ENCODE measurements at places on chromosomes 5 and 9.

- no peak for DNase-seq
Observed at GRCh38 chr5:31270396-31270795, 76.9 kb downstream of the CDH6 start.

GRCh38 chr5:158431369-158432029 is 572.6 kb upstream of the CLINT1 start:
- no peak for DNase-seq

DNA sequence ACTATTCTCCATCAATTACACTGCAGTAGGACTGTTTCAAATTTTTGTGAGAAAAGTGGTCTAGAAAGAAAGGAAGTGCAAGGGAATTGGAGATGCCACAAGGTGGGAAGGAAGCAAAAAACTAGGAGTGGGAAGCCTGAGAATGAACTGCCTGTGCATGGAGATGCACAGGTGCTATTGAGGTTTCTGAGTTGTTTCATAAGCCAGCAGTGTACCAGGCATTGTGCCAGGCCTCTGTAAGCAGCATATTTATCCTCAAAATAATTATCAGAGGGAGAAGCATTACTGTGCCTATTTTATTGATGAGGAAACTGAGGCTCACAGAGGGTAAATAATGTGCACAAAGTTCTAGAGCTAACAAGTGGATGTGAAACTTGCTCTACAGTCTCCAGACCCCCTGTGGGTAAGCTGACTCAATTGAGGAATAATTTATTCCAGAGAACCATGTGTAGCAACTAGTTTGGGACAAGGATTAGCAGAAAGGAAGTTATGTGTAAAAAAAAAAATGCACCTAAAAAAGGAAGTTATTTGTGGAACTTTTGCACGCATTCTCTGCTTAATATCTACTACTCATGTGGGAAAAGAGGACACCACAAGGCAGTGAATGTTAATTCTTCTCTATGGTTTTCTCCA is 96.7 kb downstream of the SNCAIP start:
- no peak for DNase-seq

GRCh38 chr5:119948162-119948561 is 318.8 kb downstream of the FAM170A start:
- DNase-seq: no peak

DNA sequence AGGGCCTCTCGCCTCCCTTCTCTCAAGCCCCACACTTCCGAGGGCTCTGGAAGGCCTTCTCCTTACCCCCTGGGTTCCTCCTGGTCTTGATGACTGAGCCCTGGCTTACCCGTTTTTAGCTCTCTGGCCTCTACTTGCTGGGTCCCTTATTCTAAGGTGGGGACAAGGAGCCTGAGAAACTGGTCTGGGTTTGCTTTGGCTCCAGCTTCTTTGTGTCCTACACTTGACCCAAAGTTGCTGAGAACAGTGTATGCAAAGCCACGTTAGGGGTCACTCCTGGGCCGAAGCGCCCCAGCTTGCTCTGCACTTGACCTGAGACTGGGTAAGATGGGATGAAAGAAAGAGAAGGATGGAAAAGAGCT is 788 bp downstream of the ZNF346 start:
- no peak for DNase-seq

DNA sequence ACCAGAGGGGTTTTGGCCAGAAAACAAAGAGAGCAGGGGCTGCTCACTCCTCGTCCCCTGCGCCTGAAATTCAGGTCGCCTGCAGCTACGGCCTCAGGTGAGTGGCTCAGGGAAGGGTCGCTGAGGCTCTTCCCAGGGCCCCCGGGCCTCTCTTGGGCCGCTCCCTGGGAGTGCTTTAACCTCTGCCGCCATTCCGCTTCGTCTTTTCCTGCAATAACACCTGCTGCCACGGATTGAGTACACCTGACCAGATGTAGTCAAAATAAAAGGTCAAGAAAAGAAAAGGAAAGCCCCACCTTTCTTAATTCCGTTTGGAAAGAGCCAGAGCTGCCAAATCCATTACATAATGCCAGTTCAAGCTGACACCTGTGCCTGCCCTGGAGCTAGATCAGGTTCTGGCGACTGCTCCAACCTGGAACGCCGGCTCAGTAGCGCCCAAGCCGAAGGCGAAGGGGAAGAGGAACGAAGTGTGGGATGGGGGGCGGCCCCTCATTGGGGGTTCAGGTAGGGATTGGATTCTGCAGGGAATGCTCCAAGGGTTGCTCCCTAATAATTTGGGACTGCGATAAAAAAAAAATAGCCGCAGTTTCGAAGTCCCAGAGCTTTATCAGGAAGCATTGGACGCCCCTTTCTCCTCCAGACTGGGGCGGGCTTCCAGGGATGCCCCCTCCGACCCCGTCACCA is 193.9 kb downstream of the MEF2C start:
- no peak for DNase-seq

GRCh38 chr5:32973646-32974045 is 262.5 kb downstream of the NPR3 start:
- no peak for DNase-seq

DNA sequence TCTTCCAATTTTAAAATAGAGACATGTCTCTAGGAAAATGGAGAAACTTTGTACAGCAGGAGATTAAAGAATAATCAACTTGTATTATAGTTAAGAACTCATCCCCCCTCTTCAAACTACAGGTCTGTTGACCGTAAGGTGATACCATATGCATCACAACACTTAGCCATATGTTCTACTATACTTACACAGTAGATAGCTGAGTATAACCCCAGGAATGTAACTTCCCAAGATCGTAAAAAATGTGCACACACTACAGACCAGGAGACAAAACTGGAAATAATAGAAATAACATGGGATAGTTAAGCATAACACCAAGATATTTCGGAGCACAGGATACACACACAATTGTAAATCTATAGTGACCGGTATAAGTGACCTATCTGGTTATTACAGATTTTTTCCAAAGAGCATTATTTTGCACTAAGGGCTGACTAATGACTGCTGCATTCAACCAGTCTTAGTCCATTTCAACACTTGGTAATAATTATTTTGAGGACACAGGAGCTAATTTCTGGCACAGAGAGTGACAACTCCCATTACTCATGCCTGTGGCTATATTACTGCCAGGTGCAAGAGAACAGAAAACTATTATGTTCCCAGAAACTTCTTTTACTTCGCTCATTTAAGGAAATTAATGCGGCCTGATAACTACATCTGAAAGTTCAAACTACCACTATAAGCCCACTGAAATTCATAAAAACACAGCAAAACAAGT is 15.4 kb upstream of the ZNF622 start:
- no peak for DNase-seq

All from activated CD8-positive, alpha-beta memory T cell treated with anti-CD3 and anti-CD28 coated beads for 1 hour (primary cell).